Activated T-helper 1 cell treated with anti-CD3 and anti-CD28 coated beads, Interleukin-12 subunit alpha, Interleukin-12 subunit beta, Interleukin-2, Interleukin-4 antibody, amounts not matched to agents 30 ng/mL and 10 ng/mL and 1 ng/mL, durations not matched to agents 14 hours and 24 hours and 36 hours (primary cell): ENCODE measurements at places on chromosomes 3 and 15. TPM values are rescaled to one million over a fixed set of nuclear protein-coding genes. Genes with fewer than 3 reads are reported as not detected.

DNA sequence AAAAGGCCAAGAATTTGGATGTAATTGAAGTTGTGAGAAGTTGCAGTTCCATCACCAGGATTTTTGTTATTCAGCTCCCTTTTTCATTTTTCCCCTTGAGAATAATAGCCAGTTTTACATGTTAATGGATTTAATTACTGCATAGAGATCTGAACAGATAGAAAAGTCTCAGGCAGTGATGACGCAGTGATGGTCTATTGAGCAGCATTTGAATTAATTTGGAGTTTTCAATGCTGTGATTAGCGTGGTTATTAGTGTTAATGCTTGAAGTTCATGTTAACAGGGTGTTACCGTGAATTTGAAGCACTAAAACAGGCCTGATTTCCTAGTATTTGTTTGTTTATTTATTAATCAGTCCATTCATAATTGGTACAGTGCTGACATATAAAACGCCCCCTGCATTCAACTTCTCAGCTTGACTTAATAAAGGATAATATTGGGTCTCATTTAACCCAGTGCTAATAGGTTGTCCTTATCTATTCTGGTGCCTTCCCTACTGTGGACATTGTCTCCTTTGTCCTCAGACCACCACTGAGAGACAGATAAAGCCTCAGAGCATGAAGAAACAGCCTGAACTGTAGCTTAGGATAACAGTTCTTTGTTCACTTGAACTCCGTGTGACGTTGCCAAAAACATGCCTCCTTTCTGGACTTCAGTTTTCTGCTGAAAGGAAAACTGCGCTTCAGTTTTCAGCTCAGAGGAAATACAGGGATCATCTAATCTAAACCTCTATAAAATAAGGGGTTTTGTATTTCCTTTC, 82.4 kb downstream of the RTP4 start:
- DNase-seq = no peak

The INKA1 gene
- total RNA-seq = 1.3 and 2.7 TPM in 2 replicates

GRCh38 chr3:10015461-10015904, 10.8 kb upstream of the FANCD2 start:
- no peak for DNase-seq

GRCh38 chr15:42107473-42107872, 13.1 kb upstream of the PLA2G4D start:
- no peak for DNase-seq

The PSTPIP1 gene
- total RNA-seq = 218 and 226 TPM in 2 replicates

DNA sequence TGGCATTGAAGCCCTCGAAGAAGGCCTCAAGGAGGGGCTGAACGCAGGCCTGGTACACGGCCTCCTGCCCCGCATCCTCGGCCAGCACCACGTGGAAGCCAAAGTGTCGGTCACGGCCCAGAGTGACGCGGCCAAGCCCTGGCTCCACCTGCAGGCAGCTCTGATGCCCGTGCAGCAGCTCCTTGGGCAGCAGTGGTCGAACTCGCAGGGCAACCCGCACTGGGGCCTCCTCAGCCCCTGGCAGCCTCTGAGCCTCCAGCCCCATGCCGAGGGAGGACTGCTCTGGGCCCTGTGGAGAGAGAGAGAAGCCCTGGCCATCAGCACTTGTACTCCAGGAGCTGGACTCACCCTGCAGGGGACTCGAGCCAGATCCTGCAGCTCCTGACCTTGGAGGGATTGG, 2.6 kb downstream of the KIF7 start:
- no peak for DNase-seq

- no peak for DNase-seq
Observed at GRCh38 chr3:71429597-71429988, 153.9 kb downstream of the FOXP1 start.

The LRRC34 gene
- 2.8 and 2.9 TPM in 2 replicates for total RNA-seq

DNA sequence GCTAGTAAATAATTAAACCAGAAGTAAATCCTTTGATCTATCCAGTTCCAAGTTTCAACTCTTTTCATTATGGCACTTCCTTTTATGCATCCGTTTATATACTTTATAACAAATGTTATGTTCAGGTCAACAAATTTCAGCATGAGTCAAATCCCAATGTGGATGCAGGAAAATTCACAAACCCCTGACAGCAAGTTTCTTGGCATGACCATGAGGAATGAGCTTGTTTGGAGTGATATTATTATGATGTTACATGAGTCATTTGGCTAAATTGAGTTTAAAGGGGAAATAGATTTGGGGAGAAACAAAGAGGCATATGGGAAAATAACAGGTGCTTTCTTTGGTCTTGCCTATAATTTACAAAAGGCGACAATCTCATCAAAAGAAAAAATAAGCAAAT, 32.1 kb upstream of the KCNMB2 start:
- no peak for DNase-seq

GRCh38 chr15:96736384-96736783, 405.9 kb downstream of the NR2F2 start:
- no peak for DNase-seq

DNA sequence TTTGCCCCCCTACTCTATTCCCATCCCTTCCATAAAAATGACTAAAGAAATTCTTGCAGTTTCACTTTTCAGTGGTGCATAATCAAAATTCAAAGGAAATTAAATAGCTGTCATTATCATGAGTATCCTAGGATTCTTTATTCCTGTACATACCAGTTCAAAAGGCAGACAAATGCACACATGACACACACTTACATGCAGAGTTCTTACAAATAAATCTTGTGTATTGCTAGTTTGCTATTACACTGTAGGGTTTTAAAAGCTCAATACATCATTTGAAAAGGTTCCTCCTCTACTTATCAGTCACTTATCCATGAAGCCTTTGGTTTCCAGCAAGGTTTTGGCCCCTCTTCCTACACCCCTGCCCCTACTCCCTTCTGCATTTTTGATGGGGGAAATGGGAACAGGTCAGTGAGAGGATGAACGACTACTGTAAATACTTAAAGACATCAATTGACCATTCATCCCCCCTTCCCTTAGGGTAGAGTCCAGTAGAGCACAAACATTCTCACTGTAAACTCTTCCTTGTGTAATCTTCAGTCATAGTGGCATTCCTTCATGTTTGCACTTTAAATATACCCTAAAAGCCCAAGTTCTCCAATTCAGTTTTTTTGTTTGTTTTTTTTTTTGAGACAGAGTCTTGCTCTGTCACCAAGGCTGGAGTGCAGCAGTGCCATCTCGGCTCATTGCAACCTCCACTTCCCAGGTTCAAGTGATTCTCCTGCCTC, 92.6 kb downstream of the SUCLG2 start:
- no peak for DNase-seq
